ENCODE measurements at places on chromosomes 4 and X.

DNA sequence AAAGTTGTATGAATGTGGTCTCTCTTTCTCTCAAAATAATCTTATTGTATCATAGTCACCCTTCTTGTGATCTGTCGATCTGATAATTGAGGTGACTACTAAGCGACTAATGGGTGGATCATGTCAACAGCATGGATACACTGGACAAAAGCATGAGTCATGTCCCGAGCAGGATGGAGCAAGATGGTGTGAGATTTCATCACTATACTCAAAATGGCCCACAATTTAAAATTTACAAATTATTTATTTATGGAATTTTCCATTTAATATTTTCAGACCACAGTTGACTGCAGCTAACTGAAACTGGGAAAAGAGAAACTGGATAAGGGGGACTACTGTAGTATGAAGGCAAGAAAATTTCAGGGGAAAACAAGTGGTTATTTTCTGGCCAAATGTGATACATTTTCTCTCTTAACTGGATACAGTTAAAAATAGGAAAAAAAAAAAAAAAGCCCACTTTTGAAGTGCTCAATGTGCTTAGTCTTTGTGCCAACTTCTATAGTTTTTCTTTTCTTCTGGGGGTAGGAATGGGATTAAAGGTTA, 25.3 kb downstream of the FAM241A start:
- DNase-seq, result no peak

DNA sequence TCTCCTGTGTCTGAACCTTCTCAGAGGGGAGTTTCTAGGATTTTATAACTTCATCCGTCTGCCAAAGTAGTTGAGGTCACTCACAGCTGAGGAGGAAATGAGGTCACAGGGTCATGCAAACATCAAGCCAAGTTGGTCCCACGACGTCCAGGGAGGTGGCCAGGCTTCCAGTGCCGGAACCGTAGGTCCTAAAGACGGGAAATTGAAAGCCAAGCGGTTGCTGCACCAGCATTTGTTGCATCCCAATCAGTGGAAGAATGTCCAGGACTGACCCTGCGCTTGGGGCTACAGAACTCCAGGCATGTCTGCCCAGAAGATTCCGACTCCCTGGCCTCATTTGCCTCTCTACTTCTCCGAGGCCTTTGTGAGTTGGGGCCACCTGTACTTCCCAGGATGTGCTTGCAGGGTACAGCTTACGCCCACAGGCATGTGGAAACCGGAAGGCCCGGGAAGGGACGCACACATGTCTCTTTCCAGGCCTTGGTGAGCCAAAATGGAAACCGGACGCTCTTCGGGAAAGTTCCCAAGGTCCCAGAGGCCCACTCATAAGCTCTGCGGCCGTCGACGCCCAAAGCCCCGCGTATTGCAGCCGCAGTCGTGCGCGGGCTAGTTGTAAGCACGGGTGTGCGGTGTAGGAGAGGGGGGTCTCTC, 9.3 kb downstream of the PRDM8 start:
- no peak for DNase-seq

- DNase-seq, result no peak
Measured at GRCh38 chrX:25721564-25721963, 416.6 kb upstream of the MAGEB18 start.

DNA sequence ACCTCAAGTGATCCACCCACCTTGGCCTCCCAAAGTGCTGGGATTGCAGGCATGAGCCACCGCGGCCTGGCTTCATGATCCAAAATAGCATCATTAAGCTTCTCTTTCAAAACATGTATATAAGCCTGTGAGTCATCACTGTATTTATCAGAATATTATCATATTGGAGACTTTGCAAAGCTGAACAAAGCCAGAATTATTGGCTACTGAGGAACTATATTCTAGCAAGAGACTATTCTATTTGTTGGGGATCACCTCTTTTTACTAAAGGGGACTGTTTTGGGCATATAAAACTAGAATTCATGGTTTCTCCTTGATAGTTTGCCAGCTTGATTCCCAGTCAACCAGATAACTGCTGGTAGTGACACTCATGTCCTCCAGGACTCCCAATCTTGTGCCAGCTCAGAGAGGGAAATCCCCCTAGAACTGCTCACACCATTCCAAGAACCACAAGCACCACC, 40.1 kb downstream of the TET2 start:
- DNase-seq, result no peak

DNA sequence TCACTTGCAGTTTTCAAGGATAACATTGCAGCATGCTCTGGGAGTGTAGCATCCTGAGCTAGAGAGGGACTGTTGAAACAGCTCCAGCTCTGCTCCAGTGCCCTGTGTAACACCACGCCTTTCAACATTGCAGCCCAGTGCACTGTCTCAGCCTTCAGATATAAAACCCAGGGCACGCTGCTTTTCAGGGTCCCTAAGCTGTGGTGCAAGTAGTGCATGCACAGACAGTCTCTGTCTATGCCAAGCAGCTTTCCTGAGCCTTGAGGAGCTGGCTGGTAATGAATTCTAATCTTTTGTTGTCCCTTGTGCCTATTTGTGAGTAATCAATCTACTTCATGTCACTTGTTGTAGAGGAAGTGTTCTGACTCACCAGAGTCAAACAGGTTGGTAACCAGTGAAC, 897.0 kb downstream of the ARAP2 start:
- no peak for DNase-seq

GRCh38 chrX:42229533-42229932, 306.2 kb upstream of the CASK start:
- no peak for DNase-seq

DNA sequence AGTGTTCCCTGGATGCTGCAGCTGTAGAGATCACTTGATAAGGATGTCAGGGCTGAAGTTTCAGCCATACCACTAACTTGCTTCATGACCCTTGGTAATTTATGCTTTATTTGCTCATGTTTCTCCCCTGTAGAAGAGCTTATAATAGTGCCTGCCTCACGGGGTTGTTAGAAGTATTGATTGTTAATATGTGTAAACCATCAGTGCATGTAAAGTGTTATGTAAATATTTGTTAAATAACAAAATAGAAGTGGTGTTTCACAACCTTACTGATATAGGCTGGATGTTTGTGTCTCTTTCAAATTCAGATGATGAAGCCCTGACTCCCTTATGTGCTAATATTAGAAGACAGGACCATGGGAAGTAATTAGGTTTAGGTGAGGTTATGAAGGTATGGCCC, 1.5 kb upstream of the CXCL2 start:
- no peak for DNase-seq

DNA sequence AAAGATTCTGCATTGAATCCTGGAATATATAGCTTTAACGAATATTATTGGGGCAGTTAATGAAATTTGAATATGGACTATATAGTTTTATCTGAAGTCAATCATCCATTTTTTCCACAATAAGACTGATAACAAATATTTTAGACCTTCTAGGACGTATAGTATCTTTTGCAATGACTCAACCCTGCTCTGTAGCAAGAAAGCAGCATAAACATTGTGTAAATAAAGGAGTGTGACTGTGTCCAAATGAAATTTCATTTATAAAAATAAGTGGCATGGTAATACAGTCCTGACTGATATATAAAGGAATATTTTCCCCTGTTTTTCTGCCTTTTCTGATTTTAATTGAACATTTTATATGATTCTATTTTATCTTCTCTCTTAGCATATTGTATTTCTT, 947.7 kb upstream of the SLIT2 start:
- no peak for DNase-seq

DNA sequence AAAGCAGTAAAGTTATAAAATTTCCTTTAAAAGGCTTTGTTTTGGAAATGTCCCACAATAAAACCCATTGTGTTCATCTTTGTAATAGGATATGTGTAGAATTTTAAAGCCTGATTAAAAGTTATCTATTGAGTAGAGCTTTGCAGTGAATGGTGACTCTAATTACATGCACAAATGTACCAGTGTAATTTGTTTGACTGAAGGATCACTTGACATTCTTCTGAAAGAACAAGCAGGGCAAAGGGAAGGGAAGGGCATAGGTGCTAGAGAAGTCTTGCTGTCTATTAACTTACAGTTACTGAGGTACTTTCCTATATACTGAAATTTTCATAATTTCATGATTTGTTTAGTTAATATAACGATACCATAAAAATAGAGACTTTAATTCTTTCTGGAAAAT, 70.8 kb downstream of the STIM2 start:
- no peak for DNase-seq

DNA sequence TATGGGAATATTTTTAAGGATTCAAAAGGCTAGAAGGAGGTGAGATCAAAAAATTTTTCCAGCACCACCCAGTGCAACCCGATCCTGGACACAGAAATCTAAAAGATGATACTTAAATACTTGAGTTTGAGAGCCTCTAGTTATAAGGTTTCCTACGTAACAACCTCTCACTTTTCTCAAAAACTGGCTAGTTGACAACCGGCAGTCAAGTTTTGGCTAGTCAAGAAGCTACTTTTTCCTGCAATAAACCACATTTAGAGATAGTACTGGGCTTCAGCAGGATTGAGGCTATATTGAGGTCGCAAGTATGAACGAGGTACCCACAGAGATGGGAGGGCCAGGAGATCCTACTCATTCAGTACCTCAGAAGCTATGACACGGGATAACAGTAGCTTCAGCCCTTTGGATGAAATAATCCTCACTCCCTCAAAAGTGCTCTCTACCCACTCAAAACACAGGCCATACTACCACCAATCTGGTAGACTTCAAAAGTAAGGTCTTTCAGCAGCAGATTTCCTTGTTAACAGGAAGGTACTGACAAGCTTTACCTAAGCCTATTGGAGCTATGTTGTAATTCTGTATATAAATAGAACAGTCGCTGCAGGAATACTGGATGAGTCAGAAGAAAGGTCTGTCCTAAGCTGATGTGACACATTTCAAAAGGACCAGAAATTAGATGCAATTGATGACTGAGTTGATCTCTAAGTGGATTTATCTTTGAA, 1.5 kb upstream of the TSPAN5 start:
- no peak for DNase-seq

DNA sequence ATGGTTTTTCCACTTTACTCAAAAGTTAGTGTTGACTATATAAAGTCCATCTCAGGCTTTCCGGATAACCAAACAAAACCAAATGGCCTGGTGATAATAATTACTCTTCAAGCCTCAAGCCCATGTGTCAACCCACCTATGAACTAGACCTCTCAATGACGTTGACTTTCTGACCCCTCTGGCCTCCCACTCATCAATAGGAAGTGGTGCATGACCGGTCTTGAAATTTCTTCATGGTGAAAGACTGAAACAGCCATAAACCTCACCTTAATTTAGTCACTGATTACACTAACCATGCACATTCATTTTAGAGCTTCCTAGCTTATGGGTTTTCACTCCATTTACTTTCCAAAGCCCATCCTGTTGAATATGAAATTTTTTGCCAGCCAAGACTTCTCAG, 276.0 kb downstream of the KLHL13 start:
- DNase-seq, result no peak

DNA sequence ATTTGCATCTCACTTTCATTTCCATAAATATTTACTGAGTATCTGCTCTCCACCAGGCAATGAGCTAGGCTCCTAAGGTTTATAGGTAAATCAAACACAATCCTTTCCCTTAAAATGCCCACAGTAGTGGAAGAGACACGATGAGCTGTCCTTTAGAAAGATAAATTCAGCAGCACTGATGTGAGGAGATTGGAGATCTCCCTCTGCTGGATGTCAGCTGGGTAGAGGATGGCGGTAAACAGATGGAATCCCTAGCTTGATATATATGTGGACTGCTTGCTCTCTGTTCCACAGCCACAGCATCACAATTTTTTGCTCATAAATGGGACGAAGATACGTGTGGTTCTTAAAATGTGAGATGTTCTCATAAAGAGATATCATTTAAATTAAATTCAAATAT, 216.4 kb upstream of the RASGEF1B start:
- DNase-seq, result no peak

DNA sequence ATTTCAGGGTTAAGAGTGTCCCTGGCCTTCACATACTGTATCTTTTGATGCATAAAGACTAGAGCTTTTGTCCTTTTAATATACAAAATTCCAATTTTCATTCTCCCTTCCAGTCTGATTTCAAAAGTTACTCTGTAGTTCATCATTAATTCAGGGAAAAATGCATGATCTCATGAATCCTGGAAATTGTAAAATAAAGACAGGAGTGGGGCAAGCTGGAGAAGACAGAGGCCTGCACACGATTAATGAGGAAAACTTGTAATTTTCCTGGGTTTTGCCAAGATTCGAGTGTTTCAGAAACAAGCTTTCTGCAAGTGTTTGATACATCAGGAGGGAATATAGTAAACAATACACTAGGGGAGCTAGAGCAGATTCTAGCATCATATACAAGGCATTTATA, 947.9 kb downstream of the FAT4 start:
- no peak for DNase-seq

- no peak for DNase-seq
Measured at GRCh38 chrX:140087875-140088274, 122.6 kb upstream of the CXorf66 start.

DNA sequence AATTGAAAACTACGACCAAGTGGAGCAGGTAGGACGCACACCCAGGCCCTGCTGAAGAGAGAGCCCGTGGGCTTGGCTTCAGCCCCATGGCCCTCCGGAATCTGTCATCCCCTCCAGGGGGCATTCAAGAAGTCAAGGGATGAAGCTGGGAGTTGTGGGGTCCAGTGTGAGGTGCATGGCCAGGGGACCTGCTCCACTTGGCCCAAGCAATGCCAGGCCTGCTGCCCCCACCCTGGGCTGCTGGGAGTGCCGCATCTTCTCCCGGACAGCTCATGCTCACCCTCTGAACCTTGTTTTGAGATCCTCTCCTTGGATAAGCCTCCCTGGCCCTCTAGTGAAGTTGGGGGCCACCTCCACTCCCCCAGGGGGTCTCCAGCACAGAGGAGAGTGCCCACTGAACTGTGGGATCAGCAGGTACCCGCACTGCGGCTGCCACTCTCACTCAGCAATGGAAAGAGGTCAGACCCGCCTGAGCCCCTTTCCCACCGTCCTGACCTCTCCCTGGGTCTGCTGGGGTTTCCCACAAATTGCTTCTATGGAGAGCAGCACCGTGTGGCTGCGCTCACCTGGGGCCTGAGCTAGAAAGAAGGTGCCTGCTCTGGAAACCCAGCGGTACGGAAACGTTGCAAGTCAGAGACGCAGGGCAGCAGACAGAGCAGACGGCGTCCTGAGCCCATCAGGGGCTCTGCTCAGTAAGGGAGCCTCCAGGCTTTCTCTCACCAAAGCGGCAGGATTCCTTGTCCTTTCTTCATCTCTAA, 5.0 kb upstream of the ABLIM2 start:
- DNase-seq, result no peak

- DNase-seq, result no peak
Measured at GRCh38 chr4:38723726-38724474, 58.9 kb downstream of the TLR10 start.

GRCh38 chr4:138010639-138011038, 231.5 kb downstream of the SLC7A11 start:
- no peak for DNase-seq

- DNase-seq, result no peak
Measured at GRCh38 chr4:112270640-112271421, 14.9 kb downstream of the TIFA start.

DNA sequence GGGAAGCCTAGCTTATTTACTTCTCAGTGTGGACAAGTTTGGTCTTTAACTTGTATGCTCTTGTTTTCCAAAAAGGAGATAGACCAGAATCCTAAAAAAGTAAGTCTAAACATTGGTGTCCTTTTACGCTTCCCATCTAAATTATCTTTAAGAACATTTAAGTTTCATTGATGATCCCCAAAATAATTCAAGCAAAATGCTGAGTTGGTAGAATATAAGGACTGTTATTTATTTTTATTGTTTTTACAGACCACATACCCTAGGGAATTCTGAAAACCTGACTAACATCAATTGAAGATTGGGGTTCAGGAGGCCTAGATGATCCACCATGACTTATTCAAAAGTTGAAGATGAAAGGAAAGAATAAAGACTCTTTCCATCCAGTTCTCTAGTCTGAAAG, 653.0 kb downstream of the CCSER1 start:
- no peak for DNase-seq
